Breast epithelium (tissue), 4 donors: ENCODE measurements at places on chromosomes 1 and 21. TPM values are rescaled to one million over a fixed set of nuclear protein-coding genes. Genes with fewer than 3 reads are reported as not detected.
A peak's percentile ranks its signal among the peaks of the same experiment; 100 is the strongest.

GRCh38 chr1:200654660-200655059 is 15.0 kb downstream of the DDX59 start:
- H3K27me3 ChIP-seq = no peaks in the 10 kb centered on the region
- DNase-seq = no peak
- H3K4me1 ChIP-seq = no peaks in the 10 kb centered on the region
- no peak overlapping the region for H3K27ac ChIP-seq

DNA sequence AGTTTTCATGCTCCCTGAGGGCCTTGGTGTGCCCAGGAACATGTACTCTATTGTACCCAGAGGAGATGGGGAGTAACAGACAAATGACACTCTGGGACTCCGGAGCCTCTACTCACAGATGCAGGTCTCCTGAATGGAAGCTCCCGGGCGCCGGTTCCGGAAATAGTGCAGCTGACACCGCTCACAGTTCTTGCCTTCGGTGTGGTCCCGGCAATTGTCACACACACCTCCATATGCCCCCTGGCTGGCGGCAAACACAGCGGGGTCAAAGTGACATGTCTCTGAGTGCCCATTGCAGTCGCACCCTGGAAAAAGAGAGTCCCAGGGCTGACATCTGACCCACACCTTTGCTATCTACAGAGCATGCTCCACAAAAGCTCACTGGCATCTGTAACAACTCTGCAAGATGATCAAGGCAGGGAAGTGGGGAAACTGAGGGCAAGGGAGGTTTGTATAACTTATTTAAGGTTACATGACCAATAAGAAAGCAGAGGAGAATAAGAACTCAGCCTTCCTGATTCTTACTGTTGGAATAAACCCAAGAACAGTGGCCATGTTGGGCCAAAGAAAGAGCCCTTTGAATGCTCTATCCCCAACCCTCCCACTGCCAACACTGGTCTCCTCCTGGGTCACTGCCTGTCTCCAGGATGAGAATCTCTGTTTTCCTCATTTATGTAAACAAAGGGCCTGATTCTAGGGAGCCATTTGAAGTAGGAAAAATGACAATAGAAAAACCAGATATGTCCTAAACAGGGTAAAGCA is 22.4 kb downstream of the LAMB3 start:
- no peaks in the 10 kb centered on the region for H3K27me3 ChIP-seq
- no peaks in the 10 kb centered on the region for H3K36me3 ChIP-seq
- DNase-seq = no peak
- no peaks in the 10 kb centered on the region for H3K4me1 ChIP-seq

DNA sequence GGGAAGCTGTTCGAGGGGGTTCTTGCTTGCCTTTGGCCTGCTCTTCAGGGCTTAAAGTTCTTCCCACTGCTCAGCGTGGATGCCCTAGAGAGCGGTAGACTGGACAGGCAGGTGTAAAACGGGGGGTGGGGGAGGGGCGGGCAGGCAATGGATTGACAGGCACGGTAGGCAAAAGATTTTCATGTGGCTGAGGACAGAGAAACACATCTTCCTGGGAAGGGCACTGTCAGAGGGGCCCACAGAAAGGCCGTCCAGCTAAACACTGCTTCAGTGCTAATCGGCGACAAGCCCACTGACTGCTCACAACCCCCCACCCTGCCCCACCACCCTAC is 412 bp downstream of the ABCA4 start:
- H3K4me3 ChIP-seq = no peak overlapping the region
- H3K4me1 ChIP-seq = peaks cover 11% of the 10 kb centered on the region
- DNase-seq = no peak
- H3K27me3 ChIP-seq = no peaks in the 10 kb centered on the region
- no peak overlapping the region for H3K27ac ChIP-seq

GRCh38 chr1:31703431-31704270 is at the start of gene COL16A1:
Gene COL16A1 (minus strand): TSS chr1:31704017. CDS start chr1:31702193, 1,824 bp downstream.
- H3K4me3 ChIP-seq = peak within 1 kb of the TSS; percentile 49
- H3K4me1 ChIP-seq = peaks cover 32% of the 10 kb centered on the region
- DNase-seq = peak; percentile 59

GRCh38 chr21:31624181-31624580 is 35.3 kb upstream of the SOD1 start:
- no peak for DNase-seq
- H3K36me3 ChIP-seq = no peaks in the 10 kb centered on the region
- no peak overlapping the region for H3K27ac ChIP-seq
- H3K4me3 ChIP-seq = no peak overlapping the region

DNA sequence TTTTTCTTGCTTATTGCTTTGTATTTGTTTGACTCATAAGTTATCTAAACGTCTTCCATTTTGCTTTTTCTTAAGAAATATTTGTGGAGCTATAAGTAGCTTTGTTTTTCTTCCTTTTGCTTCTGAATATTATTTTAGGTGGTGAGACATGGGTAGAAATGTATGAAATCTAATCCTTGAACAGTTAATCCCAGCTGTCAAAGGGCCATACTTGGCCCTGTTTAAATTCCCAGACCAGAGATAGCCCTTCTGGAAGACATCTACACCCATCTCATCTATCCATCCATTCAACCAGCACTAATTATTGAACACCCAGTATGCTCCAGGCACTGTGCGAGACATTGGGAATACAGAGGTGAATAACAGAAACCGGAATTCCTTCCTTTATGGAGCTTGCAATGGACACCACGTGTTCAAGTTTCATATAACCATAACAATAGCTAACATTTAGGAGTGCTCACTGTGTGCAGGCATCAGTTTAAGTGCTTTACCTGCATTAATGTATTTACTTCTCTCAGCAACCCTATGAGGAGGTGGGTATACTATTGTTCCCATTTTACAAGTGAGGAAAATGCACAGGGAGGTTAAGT is 8.7 kb downstream of the TACSTD2 start:
- H3K36me3 ChIP-seq = no peaks in the 10 kb centered on the region
- no peaks in the 10 kb centered on the region for H3K4me1 ChIP-seq

DNA sequence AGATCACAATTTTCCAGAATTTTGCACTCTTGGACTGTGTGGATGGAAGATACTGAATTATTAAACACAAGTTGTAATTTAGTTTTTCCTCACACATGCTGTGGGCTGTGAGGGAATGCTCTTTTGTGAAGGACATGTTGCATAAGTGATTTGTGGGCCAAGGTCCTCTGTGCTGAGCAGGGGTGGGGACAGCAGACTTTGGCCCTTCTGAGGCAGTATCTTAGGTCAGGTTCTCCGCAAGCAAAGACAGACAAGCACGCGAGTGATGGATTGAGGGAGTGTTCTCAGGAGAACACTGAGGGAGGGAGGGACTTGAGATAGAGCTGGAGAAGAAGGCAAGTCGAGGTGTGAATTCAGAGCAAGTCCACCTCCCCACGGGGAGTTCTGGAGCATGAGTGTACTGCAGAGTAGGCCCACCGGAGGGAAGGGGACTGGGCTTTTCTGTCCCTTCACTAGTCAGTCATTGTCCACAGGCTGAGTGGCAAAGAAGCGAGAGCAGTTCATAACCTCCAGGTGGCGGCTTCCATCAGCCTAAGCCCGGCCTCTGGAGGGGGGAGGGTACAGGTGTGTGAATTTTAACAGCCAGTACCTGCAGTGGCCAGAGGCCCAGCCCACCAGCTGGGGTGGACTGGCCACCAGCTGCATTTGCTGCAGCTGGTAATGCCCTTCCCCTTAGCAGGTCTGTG is 19.1 kb upstream of the CD101 start:
- H3K4me3 ChIP-seq = no peak overlapping the region
- DNase-seq = no peak
- no peaks in the 10 kb centered on the region for H3K36me3 ChIP-seq
- H3K4me1 ChIP-seq = no peaks in the 10 kb centered on the region
- no peak overlapping the region for H3K27ac ChIP-seq

GRCh38 chr1:198493329-198493728 is 47.2 kb downstream of the ATP6V1G3 start:
- no peak overlapping the region for H3K27ac ChIP-seq
- no peak overlapping the region for H3K4me3 ChIP-seq
- no peak for DNase-seq
- no peaks in the 10 kb centered on the region for H3K36me3 ChIP-seq

DNA sequence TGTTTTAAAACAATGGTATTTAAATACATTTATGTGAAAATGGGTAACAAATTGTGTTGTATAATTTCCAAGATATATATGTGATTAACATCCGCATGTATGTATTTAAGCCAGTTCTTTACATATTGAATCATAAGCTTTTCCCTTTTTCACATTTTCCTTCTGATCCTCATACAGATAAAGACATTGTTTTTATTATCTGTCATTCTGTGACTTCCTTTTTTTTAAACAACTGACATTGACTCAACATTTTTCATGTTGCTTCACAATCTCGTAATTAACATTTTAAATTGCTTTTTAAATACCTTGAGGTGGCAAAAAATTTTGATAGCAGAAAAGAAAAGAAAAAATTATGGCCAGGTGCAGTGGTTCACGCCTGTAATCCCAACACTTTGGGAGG is 1.4 kb downstream of the STXBP3 start:
- H3K27me3 ChIP-seq = no peaks in the 10 kb centered on the region
- no peaks in the 10 kb centered on the region for H3K4me1 ChIP-seq
- no peak for DNase-seq
- no peaks in the 10 kb centered on the region for H3K36me3 ChIP-seq
- peak overlapping the region; percentile 93 for H3K27ac ChIP-seq

- no peaks in the 10 kb centered on the region for H3K27me3 ChIP-seq
- DNase-seq = no peak
- no peaks in the 10 kb centered on the region for H3K36me3 ChIP-seq
- H3K4me3 ChIP-seq = no peak overlapping the region
Measured at GRCh38 chr1:241596633-241597032, 43.5 kb downstream of the CHML start.

GRCh38 chr1:206507284-206508129 is at the start of gene RASSF5:
Gene RASSF5 (plus strand): TSS chr1:206507531. CDS start chr1:206507603, 72 bp downstream.
- H3K4me1 ChIP-seq = peaks cover under 1% of the 10 kb centered on the region
- peak; percentile 86 for DNase-seq
- no peaks in the 10 kb centered on the region for H3K27me3 ChIP-seq
- peak within 1 kb of the TSS; percentile 94 for H3K4me3 ChIP-seq
- no peaks in the 10 kb centered on the region for H3K36me3 ChIP-seq

GRCh38 chr1:47710329-47711071 is 272.7 kb downstream of the FOXD2 start:
- peaks cover 79% of the 10 kb centered on the region for H3K27me3 ChIP-seq
- no peak for DNase-seq
- H3K36me3 ChIP-seq = no peaks in the 10 kb centered on the region
- no peak overlapping the region for H3K27ac ChIP-seq
- H3K4me1 ChIP-seq = peaks cover 12% of the 10 kb centered on the region
- no peak overlapping the region for H3K4me3 ChIP-seq

DNA sequence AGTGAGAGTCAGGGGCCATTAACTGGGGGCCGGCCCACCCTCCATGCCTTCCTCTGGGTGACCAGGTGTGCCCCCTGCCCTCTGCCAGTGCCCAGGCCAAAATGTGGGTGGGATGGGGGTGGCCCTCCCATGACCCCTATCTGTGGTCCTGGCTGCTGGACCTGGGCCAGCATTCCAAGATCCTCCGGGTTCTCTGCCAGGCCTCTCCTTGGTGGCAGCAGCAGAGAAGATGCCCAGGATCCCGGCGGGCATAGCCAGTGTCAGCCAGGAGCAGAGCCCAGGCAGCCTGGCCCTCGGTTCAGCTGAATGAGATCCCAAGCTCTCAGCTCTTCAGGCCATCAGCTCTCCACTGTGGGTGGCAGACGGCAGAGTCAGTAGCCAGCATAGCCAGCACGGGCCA is 31.3 kb upstream of the ACTRT2 start:
- no peak overlapping the region for H3K27ac ChIP-seq
- no peaks in the 10 kb centered on the region for H3K4me1 ChIP-seq
- H3K4me3 ChIP-seq = no peak overlapping the region
- peak; percentile 49 for DNase-seq

GRCh38 chr1:15308621-15309027 is 61.6 kb downstream of the FHAD1 start:
- no peak overlapping the region for H3K4me3 ChIP-seq
- H3K27me3 ChIP-seq = no peaks in the 10 kb centered on the region
- no peak overlapping the region for H3K27ac ChIP-seq
- no peaks in the 10 kb centered on the region for H3K36me3 ChIP-seq
- no peaks in the 10 kb centered on the region for H3K4me1 ChIP-seq

DNA sequence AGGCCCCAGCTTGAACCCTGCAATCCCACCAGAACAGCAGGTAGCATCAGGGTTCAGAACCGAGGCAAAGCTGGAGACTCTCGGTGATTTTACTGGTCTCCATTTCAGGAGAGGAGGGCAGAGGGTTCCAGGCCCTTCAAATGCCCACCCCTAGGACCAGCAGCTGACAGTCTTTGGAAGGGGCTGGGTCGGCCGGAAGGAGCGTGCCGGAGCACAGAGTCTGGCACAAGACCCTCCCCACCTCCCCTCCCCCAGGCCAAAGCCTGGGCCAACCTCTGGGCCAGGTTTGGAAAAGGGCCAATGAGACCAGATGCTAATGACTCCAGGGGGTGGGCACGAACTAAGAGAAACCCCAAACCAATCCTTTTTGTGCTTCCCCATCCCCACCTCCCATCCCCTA is 6.9 kb downstream of the FBXO2 start:
- H3K27me3 ChIP-seq = no peaks in the 10 kb centered on the region
- no peaks in the 10 kb centered on the region for H3K36me3 ChIP-seq
- no peak for DNase-seq
- H3K4me1 ChIP-seq = no peaks in the 10 kb centered on the region

- no peak for DNase-seq
- H3K27me3 ChIP-seq = no peaks in the 10 kb centered on the region
- no peak overlapping the region for H3K27ac ChIP-seq
Measured at GRCh38 chr1:220217383-220217988, 54.8 kb downstream of the RAB3GAP2 start.

DNA sequence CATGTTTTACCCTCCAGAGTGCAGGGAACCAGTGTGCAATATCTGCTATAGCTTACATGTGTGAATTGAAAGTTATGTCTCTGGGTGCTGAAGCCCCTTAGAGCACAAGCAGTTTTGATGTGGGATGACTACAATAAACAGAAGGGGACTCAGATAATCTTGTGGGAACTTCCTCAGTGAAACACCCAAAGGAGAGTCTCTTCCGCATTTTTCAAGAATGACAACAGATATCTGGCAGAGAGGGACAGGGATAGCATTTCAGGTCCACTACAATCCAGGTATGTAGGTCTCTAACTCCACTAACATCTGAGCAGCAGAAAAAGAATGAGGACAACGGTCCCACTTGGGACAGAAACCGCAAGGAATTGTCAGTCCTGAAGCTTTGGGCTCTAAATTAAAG is 67.6 kb upstream of the PDE4B start:
- H3K4me1 ChIP-seq = no peaks in the 10 kb centered on the region
- no peak overlapping the region for H3K4me3 ChIP-seq
- H3K27me3 ChIP-seq = no peaks in the 10 kb centered on the region
- no peaks in the 10 kb centered on the region for H3K36me3 ChIP-seq
- DNase-seq = no peak
- no peak overlapping the region for H3K27ac ChIP-seq

GRCh38 chr1:7594714-7595295 is 176.3 kb upstream of the VAMP3 start:
- no peaks in the 10 kb centered on the region for H3K36me3 ChIP-seq
- H3K4me3 ChIP-seq = no peak overlapping the region
- H3K4me1 ChIP-seq = no peaks in the 10 kb centered on the region
- peak; percentile 6 for DNase-seq

GRCh38 chr21:40160911-40161310 is 293.7 kb downstream of the PCP4 start:
- H3K27ac ChIP-seq = no peak overlapping the region
- no peaks in the 10 kb centered on the region for H3K27me3 ChIP-seq
- no peaks in the 10 kb centered on the region for H3K4me1 ChIP-seq

The TLR5 gene
- total RNA-seq = 16.5 TPM

The LENEP gene
- total RNA-seq = not detected

The NDUFS5 gene
- 299 TPM for total RNA-seq

The CFHR3 gene
- not detected for total RNA-seq

The MYBPH gene
- 0.66 TPM for total RNA-seq

The CD1D gene
- total RNA-seq = 2.0 TPM

The PTAFR gene
- 5.6 TPM for total RNA-seq

The MRPS21 gene
- total RNA-seq = 55.1 TPM

The TMCC2 gene
- 1.1 TPM for total RNA-seq

The GJA8 gene
- total RNA-seq = not detected

The PGM1 gene
- total RNA-seq = 80.1 TPM
